ENCODE measurements at places on chromosomes 6 and 20.

- H3K27ac ChIP-seq, result no peak overlapping the region
- H3K36me3 ChIP-seq, result no peaks in the 10 kb centered on the region
- no peak for DNase-seq
- H3K4me3 ChIP-seq, result no peak overlapping the region
These were observed 108.9 kb downstream of the VEGFA start for GRCh38 chr6:43878823-43879495.

GRCh38 chr20:4227085-4227821 lies 211.9 kb upstream of the RNF24 start:
- no peak overlapping the region for H3K27ac ChIP-seq
- peaks cover 3% of the 10 kb centered on the region for H3K4me1 ChIP-seq
- DNase-seq, result no peak
- H3K36me3 ChIP-seq, result no peaks in the 10 kb centered on the region

DNA sequence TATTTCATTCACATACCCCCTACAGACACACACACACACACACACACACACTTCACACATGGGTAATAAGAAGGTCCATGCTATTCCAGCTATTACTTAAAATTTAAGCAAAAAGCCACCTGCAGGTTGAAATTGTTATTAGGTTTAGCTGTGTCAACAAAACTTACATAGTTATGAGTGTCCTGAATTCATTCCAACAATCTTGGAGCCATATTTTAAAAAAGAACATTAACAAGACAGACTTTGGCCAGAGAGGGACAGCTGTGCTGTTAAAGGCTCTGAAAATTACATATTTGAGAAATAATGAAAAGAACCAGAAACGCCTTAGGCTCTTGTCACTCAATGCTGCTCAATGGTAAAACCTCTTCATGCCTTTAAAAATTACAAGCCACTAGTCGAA lies 455.3 kb downstream of the EPM2A start:
- H3K27me3 ChIP-seq, result no peaks in the 10 kb centered on the region
- no peak for DNase-seq
- no peaks in the 10 kb centered on the region for H3K4me1 ChIP-seq
- no peak overlapping the region for H3K27ac ChIP-seq
- no peaks in the 10 kb centered on the region for H3K36me3 ChIP-seq

- no peak overlapping the region for H3K4me3 ChIP-seq
- H3K27ac ChIP-seq, result no peak overlapping the region
- no peaks in the 10 kb centered on the region for H3K36me3 ChIP-seq
- no peaks in the 10 kb centered on the region for H3K27me3 ChIP-seq
These were observed 85.5 kb downstream of the WASF1 start for GRCh38 chr6:110093981-110094380.

DNA sequence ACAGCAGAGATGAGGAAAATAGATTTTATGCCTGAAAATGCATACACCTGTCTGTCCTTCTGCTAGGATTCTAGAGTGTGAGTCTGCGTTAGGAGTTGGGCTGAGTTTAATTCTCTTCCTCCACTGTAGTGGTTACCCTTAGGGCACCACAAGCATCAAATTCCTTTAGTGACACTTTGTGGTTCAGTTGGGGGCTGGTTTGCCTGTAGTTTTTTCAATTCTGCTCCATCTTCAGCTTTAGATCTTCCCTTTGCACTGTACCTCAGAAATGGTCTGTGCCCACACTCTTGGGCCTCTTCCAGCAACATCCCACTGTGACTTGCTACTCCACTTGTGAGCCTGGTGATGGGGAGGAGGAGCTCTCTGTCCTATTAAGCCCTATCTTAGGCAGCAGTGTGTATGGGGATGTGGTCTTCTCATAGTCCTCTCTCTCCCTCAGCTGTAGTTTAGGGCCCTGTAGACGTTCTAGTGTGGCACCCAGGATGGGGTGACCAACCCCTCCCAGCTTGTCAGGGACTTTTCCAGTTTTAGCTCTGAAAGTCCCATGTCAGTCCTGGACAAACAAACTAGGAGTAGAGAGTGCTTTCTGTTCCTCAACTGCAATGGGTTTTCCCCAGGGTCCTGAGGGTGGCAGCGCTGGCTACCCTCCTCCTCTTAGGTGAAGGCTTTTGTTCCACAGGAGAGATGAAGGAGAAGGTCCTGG lies 19.7 kb upstream of the OGFRL1 start:
- no peak for DNase-seq
- H3K27me3 ChIP-seq, result no peaks in the 10 kb centered on the region
- no peak overlapping the region for H3K4me3 ChIP-seq
- H3K27ac ChIP-seq, result no peak overlapping the region
- no peaks in the 10 kb centered on the region for H3K4me1 ChIP-seq
- no peaks in the 10 kb centered on the region for H3K36me3 ChIP-seq

Data from suprapubic skin (tissue), 4 donors.